ENCODE measurements at places on chromosomes 4 and X. TPM values are rescaled to one million over a fixed set of nuclear protein-coding genes. Genes with fewer than 3 reads are reported as not detected.

DNA sequence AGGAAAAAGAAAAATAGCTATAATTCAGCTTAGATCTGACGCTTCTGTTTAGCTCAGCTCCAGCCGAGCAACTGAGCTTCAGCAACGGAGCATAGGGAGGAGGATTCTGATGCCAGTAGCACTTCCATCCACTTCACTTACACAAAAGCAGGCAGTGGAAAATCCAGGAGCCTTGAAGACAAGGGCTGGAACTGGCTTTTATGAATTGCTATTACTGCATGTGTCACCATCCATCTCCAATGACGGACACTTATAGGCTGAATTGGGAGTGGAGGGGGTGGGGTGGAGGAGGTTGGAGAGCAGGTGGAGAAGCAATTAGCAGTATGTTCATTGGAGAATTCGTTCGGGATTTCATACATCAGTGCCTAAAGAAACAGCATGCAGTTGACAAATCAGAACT lies 15.6 kb downstream of the ENOX2 start:
- H3K27ac ChIP-seq = no peak overlapping the region
- H3K27me3 ChIP-seq = no peaks in the 10 kb centered on the region
- no peak overlapping the region for H3K4me3 ChIP-seq
- H3K4me1 ChIP-seq = no peaks in the 10 kb centered on the region

GRCh38 chr4:22670956-22671355 lies 21.8 kb upstream of the GBA3 start:
- H3K27ac ChIP-seq = no peak overlapping the region
- peaks cover 3% of the 10 kb centered on the region for H3K36me3 ChIP-seq
- H3K27me3 ChIP-seq = no peaks in the 10 kb centered on the region
- no peak overlapping the region for H3K4me3 ChIP-seq

The CCDC149 gene
- not detected for total RNA-seq

The CXorf51A gene
- total RNA-seq = not detected

DNA sequence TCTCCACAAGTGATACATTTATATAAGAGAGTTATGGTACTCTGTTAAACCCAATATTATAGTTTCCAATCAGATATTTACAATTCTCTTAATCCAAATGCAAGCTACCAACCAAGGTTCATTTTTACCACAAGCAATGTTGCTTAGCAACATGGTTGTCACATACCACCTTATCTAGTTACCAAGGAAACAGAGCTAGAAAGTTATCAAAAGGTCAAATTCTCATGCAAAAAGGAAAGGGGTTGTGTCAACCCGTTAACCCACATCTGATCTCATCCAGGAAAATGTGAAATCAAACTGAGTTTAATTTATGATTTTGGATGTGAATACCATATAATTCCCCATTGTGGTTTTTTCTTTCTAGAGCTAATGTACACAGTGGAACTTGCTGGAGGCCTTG lies 274.1 kb upstream of the MAGEB2 start:
- no peaks in the 10 kb centered on the region for H3K36me3 ChIP-seq
- no peak overlapping the region for H3K4me3 ChIP-seq
- H3K27me3 ChIP-seq = no peaks in the 10 kb centered on the region
- no peak for DNase-seq
- H3K4me1 ChIP-seq = no peaks in the 10 kb centered on the region
- H3K27ac ChIP-seq = no peak overlapping the region

DNA sequence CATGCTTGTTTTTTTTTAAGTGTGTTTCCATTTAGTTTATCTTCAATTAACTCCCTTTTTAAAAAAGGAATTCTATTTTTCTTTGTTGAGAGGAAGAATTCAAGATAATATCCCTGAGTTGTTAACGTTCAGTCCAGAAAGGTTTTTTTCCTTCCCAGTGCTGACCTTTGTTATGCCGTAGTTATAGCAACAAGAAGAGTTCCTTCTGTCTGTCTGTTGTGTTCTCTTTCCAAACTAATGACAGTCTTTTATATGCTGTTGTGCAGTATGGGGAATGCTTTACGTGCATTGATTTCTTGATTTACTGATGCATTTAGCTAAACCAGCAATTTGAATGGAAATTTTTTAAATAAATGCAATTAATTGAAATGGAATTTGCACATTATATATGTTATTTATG lies 6.6 kb upstream of the CXXC4 start:
- H3K36me3 ChIP-seq = no peaks in the 10 kb centered on the region
- H3K27me3 ChIP-seq = peaks cover 22% of the 10 kb centered on the region
- H3K4me1 ChIP-seq = no peaks in the 10 kb centered on the region
- H3K4me3 ChIP-seq = no peak overlapping the region
- H3K27ac ChIP-seq = no peak overlapping the region
- DNase-seq = no peak

DNA sequence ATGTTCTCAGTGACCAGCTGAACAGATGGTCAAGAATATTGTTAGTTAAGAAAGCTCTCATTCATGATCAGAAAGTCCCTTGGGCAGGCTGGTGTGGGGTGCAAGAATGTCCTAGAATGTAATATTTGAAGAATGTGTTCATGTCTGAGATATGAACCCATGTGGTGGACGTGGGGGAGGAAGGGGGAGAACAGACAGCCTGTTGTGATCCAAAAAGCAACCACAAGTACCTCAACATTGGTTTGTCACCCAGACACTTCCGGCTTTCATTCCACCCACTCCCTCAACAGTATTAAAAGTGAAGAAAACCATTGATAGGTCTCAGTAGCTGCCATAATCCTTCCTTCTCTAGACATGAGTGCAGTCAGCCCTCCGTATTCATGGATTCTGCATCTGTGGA lies 82.2 kb downstream of the MAML3 start:
- peak; percentile 60 for DNase-seq
- peaks cover 44% of the 10 kb centered on the region for H3K4me1 ChIP-seq
- peaks cover 10% of the 10 kb centered on the region for H3K36me3 ChIP-seq

DNA sequence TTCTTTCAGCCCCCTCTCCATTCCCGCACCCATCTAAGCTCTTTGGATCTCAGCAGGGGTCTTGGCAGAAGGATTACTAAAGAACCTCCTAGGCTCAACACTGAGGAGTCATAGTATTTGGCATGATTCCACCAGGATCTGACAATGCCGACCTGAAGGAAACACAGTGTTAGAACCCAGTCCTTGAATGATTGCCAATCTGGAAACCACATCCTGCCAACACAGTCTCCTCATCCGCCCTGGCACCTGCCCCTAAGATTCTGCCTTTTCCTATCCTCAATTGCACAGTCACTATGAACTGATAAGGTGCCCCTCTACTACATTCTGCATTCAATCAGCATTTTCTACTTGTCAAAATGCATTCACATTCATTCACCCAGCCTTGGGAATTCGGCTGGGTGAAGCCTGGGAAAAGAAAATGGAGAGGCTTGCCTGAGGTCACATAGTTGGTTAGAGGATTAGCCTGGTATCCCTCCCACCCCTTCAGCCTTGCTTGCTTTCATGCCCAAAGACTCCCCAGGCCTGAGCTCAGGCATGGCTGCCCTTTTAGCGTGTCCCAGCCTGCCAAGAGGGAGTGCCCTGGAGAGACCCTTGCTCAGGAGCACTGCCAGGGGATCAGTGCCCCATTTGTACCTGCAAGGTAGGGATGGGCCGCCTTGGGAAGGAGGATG lies 2.2 kb upstream of the CLDN2 start:
- peaks cover 9% of the 10 kb centered on the region for H3K4me1 ChIP-seq
- no peak for DNase-seq
- H3K27ac ChIP-seq = no peak overlapping the region
- no peaks in the 10 kb centered on the region for H3K36me3 ChIP-seq
- no peak overlapping the region for H3K4me3 ChIP-seq

The LYAR gene
- total RNA-seq = 54.5 TPM

DNA sequence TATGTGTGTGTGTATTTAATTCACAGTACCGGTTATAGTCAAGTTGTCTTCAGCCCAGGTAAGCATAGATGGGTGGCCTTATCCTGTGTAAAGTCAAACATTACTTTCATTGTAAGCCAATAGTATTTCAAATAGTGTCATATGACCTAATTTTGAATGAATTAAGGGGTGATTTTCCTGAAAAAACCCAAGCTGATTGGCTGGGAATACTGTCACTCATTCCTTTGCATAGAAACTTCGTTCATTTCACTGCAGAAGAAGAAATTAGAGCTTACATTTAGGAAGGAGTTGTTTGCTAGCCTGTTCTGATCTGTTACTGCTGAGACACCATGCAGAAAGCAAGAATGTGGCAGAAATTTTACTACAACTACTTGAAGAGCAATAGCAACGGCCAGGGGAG lies 45.4 kb downstream of the SMARCAD1 start:
- DNase-seq = no peak
- H3K36me3 ChIP-seq = peaks cover 12% of the 10 kb centered on the region
- no peak overlapping the region for H3K4me3 ChIP-seq
- peaks cover 1% of the 10 kb centered on the region for H3K4me1 ChIP-seq

The HMGN5 gene
- total RNA-seq = 2.2 TPM
